ENCODE measurements at places on chromosomes 3 and 15.

DNA sequence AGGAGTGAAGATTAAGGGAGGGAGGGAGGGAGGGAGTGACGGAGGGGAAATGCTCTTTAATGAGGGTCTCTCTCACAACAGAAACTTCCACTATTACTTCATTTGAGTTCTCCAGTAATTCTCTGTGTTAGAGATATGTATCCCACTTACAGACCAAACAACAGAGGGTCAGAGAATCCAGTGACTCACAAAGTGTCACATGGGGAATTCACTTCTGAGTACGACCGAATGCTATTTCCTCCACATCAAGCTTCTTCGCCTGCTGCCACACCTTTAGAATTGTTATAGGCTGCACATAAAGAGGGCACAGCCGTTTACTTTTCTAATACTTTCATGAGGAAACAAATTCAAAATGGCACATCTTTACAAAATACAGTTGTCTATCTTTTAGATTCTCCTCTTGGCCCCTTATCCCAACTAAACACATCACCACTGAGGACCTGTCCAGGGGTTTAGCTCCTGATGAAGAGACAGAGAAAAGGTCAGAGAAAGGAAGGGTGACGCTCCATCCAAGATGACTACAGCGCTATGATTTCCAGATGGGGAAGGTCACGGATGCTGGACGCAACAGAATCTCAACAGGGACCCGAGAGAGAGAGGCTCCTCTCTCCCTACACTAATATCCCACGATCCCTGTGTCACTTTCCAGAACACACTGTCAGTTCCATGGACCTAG is 119.0 kb downstream of the XXYLT1 start:
- no peak for DNase-seq

DNA sequence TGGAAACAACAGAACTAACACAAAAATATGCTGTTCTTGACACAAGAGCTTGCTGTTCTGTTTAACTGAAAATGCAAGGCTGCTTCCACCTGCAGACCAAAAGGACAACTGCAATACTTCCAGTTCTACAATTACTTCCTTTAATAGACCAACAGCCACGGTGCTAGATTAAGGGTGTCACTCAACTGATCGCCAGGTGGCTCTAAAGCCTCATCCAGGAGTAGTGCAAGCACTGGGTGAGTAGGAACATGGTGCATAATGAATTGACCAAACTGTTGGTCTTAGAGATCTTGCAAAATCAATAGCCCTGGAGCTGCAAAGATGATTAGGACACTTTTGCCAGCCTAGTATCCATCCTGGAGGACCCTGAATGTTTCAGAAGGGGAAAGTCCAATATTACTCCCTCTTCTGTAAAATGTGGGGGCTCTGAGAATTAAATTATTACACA is 3.6 kb upstream of the CLDN16 start:
- no peak for DNase-seq

GRCh38 chr3:141380279-141380678 is 12.0 kb downstream of the ZBTB38 start:
- DNase-seq = no peak

DNA sequence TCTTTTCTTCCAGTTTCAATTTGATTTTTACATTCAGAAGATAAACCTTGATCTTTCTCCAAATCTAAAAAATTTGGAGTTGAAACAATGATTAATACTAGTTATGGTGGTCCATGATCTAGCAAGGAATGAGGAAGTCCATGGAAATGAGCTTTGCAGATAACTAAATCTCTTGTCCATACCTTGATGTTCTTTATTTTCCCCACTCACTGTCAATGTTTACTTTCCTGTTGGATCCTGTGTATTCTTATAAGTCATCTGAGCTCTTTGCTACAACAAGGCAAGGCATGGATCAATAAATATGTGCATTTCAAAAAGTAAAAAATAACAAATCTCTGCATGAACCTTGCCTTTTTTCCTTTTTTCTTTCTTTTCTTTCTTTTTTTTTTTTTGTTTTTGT is 6.2 kb upstream of the MYO1E start:
- DNase-seq = no peak

DNA sequence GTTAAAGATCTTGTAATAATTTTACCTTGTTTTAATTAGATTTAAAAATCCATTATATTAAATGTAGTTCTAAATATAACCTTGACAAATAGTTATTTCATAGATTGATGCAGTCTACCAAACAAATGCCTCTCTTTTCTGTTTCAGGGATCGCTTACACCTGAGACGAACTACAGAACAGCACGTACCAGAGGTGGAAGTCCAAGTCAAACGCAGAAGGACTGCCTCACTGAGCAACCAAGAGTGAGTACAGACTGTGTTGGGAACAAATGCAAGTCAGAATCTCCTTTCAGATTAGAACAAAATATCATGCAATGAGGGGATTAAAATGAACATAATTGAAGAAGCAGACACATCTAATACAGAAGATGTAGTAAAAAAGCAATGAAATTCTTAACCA is 7.2 kb downstream of the SNRPN start:
- DNase-seq = no peak

GRCh38 chr3:87076946-87077345 is 86.0 kb upstream of the VGLL3 start:
- no peak for DNase-seq

GRCh38 chr15:66417736-66418135 is 31.0 kb downstream of the MAP2K1 start:
- DNase-seq = no peak

DNA sequence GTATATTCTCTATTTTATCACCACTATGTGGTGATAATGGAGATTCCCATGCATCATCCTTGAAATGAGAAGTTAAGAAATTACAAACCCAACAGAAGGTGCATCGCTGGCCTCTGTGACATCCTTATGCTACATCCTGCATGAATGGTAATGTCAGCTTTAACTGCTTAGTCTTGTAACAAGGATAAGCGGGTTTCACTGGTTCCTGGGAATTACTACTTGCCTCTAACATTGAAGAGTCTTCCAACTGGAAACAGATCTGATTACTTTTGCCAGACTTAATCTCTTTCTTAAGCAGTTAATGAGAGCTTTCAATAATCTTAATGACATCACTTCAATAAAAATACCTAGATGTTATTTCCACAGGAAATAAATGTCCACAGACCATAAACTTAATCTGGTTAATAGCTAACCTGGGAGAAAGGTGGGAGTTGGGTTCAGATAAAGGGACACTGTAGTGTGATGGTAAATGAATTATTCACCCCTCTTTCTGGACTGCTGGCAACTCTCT is 44.0 kb downstream of the FMN1 start:
- DNase-seq = no peak

DNA sequence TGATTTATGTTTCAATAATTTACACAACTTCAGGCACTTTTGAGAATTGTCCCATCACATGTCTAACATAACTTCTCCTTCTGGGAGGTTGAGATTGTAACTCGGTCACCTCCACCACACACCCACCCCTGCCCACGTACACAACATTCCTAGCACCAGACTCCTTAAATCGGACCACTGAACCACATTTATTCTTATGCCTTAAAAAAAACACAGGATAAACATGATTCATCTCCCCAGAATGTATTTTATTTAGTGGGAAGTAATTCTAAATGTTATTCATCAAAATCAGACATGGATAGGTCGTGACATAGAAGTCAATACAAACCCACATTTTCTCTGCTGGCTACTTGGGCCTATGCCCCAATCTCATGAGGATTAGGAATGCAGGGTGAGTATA is 3.0 kb downstream of the SNTN start:
- DNase-seq = no peak

- DNase-seq = no peak
Observed at GRCh38 chr3:65899226-65899625, 139.5 kb downstream of the MAGI1 start.

GRCh38 chr3:130732501-130732900 is 14.1 kb downstream of the PIK3R4 start:
- no peak for DNase-seq

GRCh38 chr15:70160267-70160666 is 62.5 kb upstream of the TLE3 start:
- DNase-seq = no peak

GRCh38 chr15:26864664-26865191 is 2.1 kb upstream of the GABRA5 start:
- no peak for DNase-seq

DNA sequence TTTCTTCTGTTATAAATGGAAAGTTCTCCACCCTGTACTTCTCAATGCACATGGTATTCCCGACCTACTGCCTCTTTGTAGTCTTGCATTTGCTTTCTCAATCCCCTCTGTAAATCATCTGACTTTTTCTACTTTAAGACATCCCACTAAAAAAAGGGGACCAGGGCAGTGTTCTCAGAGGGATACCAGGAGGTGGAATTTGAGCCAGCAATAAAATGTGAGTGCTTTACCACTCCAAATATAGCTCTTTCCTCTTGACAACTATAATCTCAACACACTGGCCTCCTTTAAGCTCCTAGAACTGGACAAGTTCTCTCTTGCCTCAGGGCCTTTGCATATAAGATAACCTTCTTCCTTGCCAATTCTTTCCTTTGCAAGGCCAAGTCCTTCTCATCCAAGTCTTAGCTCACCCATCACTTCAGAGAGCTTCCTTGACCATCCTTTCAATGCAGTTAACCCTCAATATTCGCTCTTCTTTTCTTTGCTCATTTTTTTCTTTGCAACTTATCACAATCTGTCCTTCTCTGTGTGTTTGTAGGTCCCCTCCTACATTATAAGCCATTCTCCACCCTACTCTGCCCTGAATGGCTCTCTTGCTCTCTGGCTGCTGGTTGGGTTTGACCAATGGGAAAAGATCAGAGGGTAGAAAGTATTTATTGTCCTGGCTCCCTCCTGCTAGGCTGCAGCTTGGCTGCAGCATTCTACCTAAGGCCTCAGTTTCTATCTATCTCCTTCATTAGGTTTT is 93.4 kb downstream of the PRICKLE2 start:
- no peak for DNase-seq

GRCh38 chr3:115071601-115072000 is 75.5 kb downstream of the ZBTB20 start:
- DNase-seq = no peak

All from effector CD4-positive, alpha-beta T cell (primary cell).